Suprapubic skin (tissue), 4 donors: ENCODE measurements at places on chromosomes 7 and 10. TPM values are rescaled to one million over a fixed set of nuclear protein-coding genes. Genes with fewer than 3 reads are reported as not detected.

Gene UNCX
- total RNA-seq, result not detected

Gene SPDYE2B
- not detected for total RNA-seq

Gene CNPY1
- not detected for total RNA-seq

Gene RPS24
- total RNA-seq, result 3,098 TPM

Gene STEAP1
- 1.7 TPM for total RNA-seq
